ENCODE measurements at places on chromosomes 2 and 18.

- no peak for DNase-seq
Observed at GRCh38 chr2:80053522-80054345, 250.8 kb downstream of the LRRTM1 start.

DNA sequence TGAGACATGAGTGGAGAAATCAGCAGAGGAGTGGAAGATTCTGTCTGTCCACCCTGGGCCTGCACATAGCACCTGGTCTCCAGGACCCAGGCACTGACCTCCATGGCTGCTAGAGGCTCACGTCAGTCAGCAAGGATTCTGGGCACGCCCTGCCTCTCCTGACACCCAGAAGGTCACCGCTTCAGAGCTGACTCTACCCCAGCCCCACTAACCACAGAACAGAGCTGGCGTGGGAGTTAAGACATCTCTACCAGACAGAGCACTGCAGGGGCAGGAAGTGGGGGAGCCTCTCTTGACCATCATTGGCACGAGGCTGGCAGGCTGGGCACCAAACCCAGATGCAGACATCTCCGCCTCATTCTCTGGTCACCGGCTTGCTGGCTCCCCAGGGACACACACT is 3.0 kb downstream of the ADCY3 start:
- peak; percentile 56 for DNase-seq

GRCh38 chr2:181153886-181154285 is 173.5 kb downstream of the UBE2E3 start:
- no peak for DNase-seq

DNA sequence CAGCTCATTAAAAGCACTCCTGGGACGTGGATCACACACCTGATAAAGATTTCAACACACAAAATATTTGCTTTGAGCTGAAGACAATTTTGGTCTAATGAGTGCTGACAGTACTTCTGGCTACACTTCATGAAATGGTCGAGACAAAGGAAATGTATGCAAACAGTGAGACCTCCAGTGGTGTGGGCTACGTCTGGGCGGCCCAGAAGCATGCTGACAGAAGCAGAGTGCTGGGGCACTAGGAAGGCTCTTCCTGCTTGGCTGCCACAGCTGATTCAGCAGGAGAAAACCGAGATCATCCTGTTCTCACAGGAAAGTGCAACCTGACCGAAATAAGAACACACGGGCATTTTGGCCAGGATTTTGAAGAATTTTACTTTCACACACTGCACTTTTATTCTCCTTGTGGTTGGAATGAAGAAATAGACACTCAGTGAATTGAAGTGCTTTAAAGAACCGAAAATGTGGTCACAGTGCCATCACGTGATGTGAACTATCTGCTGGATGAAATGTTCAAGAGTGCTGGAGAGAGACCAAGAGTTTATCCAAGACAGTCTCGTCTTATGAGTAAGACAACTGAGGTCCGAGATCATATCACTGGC is 149.5 kb downstream of the CCBE1 start:
- no peak for DNase-seq

DNA sequence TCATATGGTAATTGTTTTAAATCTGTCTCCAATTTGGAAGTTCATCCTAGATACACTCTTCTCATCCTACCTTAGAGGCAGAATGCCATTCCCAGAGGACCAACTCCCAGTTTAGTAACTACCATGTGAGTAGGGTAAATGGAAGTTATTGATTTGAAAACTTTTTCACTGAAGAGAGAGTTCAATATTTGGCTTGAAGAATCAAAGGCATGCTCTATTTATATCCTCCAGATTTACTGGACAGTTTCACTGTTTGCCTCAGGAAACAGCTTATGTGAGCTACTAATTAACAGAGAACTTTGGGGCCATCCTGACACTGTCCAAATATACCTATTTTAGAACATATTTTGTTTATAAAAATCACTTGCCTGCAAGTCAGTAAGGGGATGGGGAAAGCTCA is 607.2 kb upstream of the GYPC start:
- DNase-seq: no peak
